Lower leg skin (tissue), 4 donors: ENCODE measurements at places on chromosomes 7 and 10. TPM values are rescaled to one million over a fixed set of nuclear protein-coding genes. Genes with fewer than 3 reads are reported as not detected.

GRCh38 chr7:37236906-37237305, 211.8 kb downstream of the ELMO1 start:
- DNase-seq: no peak

GRCh38 chr7:75042286-75042685, 31.3 kb downstream of the RCC1L start:
- no peak for DNase-seq

DNA sequence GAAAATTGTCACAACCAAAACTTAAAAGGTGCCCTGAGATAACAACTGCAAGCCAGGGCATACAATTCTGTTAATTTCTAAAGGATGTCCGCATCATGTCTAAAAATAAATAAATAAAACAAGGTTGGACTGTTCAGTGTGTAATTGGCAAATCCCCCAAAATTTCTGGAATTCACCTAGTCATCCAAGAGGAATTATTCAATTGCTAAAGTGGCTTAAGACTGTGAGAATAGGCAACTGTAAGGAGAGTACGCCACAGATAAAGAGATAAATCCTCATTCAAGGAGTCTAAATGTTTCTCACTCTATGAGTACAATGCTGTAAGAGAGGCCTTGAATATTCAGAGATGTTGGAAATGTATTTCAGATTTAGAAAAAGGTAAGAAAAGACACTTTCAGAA, 37.2 kb downstream of the PIK3AP1 start:
- no peak for DNase-seq

The ETV1 gene
- total RNA-seq: 7.2 TPM

The CPVL gene
- total RNA-seq: 10.0 TPM
